Tongue (tissue), 3 donors: ENCODE measurements at places on chromosomes 4 and X. TPM values are rescaled to one million over a fixed set of nuclear protein-coding genes. Genes with fewer than 3 reads are reported as not detected.

OTC gene
- total RNA-seq, result not detected

PLK4 gene
- total RNA-seq, result 11.5 TPM

FHDC1 gene
- 9.9 TPM for total RNA-seq

LONRF3 gene
- total RNA-seq, result 9.5 TPM

PNCK gene
- total RNA-seq, result 0.92 TPM

CT45A2 gene
- total RNA-seq, result not detected

ADGRA3 gene
- 70.9 TPM for total RNA-seq

ARHGAP36 gene
- 172 TPM for total RNA-seq

ARHGAP24 gene
- total RNA-seq, result 112 TPM

MAGEA4 gene
- total RNA-seq, result not detected

OPHN1 gene
- 22.6 TPM for total RNA-seq

DNA sequence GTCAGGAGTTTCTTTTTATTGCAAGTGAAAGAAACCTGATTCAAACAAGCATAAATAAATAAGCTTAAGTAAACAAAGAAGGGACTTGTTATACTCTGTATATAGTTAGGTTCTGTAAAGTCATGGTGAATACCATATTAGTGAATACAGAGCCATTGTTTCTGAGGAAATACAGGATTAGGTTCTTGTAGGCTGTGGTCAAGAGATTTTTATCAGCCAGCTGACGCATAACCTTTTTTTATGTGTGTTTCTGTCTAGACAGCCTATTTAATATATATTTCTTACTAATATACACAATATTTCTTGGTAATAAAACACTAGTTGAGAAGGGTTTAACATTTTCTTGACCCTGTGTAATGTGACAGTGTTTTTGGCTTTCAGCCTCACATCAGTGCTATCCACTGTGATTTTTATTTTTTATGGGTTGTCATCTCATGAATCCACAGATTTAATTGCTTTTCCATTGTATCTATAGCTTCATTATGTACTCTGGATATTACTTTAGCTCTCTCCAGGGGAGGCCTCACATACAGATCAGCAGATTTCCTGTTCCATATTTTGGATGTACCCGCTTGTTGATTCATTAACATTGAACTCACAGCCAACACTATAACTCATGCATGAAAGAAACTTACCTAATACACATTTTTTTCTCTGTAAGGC is 8.0 kb downstream of the HERC3 start:
- no peak for DNase-seq

GRCh38 chr4:101171747-101172146 is 175.6 kb downstream of the PPP3CA start:
- no peak for DNase-seq

DNA sequence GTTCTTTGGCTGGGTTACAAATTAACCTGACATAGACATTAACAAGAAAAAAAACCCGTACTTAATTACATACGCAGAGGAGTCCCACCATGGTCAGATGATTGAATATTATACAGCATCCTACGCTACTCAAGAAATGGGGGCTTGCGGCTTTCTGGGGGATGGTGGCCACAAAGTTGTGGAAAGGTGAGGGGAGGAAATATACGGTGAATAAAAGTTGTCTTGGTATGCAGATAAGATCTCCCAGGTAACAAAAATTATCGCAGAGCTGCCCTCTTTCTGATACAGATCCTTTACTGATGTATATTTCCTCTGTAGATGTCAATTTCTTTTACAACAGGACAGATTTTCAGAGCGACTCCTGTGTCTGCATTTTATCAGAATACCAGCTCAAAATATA is 890 bp downstream of the DCAF16 start:
- no peak for DNase-seq

DNA sequence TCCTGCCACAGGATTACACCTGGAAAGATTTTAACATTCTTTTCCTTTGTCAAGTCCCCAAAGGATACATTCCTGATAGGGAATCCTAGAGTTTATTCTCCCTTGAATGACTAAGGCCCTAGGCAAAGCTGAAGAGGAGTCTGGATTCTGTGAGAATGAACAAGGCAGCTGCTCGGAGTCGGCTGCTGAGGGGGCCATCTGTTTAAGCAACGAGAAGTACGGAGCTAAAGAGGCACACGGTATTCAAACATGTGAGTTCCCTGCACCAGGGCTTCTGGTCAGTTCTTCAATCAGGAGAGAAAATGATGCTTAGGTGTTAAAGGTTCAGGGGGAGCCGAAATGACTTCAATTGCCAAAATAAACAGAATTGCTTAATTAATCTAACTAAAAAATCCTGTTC is 97.6 kb downstream of the MGST2 start:
- DNase-seq, result peak; percentile 74

DNA sequence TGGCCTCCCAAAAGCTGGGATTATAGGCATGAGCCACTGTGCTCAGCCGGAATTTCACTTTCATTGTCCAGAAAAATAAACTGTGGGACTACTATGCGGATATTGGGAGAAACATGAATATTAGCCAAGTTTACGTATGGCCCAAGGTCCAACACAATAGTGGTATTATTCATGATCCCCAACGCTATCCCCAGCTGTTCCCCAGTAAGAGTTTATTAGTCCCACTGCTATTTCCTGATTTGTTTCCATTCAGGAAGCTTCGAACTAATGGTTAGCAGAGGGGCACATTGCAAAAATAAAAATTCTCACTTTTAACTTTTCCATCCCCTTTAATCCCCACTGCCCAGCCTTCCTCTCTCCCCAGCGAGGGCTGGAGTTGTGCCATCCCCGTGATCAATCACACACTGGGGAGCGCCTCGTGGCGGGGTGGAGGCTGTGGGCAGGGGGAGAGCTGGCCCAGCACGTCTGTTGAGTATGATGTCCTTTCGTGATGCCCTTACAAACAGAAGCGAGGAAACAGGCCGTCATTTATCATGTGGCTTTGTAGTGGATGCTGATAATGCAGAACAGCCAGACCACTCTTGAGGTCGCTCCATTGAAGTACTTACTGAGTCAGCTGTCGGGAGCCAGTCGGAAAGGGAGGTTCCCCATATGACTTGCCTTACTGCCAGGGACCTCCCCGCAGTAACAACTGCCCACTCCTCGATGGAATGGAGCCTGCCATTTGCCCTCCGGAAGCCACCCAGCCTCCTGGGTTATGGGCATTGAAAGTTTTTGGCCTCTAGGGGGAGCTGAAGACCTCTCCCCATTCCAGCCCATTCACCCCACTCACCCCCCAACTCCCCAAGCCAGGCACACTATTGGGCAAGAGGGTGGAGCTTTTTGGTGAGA is 117.0 kb downstream of the KDR start:
- DNase-seq, result no peak

GRCh38 chrX:107551546-107551945 is 76.8 kb upstream of the PRPS1 start:
- DNase-seq, result no peak

- no peak for DNase-seq
These were observed 111.3 kb downstream of the TET2 start for GRCh38 chr4:105257817-105258495.

DNA sequence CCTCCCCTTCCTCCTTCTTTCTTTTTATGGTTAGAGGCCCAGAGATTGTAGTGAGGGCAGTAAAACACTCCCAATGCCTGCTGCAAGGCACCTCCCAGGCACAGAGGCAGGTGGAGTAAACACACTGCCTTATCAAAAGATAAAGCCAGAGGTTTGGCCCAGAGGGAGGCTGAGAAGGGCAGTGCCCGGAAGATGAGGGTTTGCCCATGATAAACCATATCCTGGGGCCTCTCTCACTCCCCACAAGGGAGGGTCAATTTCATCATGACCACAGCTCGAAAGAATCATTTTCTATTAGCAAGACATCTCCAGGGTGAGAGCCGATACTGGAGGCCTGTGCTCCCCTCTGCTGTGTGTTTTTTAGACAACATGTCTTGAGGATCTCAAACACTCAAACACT is 98.5 kb upstream of the FAM9C start:
- no peak for DNase-seq

- DNase-seq, result no peak
These were observed 65.7 kb downstream of the IL21 start for GRCh38 chr4:122555216-122555615.

DNA sequence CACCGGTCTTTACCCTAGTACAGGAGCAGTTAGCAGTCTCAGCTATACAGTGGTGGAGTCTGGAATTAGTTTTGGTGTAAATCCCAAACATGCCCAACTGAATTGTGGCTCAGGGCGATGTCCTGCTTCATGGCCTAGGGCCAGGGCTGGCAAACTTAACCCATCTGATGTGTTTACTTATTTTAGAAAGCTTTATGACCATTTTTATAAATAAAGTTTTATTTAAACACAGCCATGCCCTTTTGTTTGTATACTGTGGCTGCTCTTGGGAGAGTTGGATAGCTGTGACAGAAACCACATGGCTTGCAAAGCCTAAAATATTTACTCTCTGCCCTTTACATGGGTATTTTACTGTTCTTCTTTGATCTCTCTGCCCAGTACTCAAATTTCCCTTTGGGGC is 7.1 kb downstream of the FRMPD4 start:
- DNase-seq, result no peak

DNA sequence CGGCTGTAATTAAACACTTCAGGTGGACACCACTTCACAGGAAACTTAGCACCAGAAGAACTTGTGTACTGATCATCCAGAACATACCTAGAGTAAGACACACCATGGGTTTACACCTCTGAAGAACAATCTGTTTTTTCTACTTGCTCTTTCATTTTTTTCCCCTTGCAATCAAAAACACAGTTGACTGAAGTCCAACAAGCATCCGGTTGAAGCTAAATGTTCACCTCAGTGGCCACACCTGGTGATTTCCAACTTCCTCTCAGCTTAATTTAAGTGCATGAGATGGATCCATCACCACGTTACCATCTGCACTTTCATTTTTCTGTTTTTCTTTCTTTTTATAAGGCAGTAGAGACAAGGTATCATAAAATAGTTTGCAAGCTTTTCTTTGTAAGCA is 4.9 kb upstream of the TXK start:
- no peak for DNase-seq

DNA sequence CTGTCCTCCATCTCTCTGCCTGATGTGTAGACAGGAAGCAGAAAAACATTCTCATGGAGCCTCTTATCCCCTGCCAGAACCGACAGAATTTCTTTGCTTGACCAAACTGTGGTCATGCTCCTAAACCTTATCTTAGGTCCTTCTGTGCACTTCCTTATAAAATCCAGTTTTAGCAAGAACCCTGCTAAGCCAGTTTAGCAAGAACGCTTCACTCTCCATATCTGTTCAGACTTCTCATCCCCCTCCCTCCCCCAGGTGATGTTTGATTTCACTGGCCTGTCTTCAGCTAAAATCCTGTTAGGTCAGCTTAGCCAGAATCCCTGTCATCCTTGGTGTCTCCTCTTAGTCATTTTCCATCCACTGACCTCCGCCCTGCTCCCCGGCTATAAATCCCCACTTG is 1130.9 kb upstream of the PRKX start:
- DNase-seq, result no peak

- no peak for DNase-seq
These were observed 659.4 kb upstream of the NR3C2 start for GRCh38 chr4:149101649-149102048.

DNA sequence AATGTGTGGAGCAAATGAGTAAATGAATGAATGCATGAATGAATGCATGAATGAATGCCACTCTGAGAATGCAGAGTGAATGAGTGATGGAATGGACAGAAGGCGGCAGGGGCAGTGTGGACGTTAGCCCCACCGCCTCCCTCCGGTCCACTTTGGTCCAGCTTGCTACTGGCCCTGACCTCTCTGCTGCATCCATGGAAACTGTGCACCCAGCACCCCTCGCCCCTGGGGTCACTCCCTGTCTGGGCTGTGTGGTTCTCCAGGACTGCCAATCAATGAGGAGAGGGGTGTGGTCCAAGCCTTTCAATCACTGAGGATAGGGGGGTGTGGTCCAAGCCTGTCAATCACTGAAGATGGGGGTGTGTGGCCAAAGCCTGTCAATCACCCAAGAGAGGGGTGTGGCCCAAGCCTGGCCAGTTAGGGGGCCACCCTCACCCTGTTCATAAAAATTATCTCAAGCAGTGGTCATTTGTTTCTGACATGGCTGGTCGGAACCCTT is 39.2 kb upstream of the ASMTL start:
- DNase-seq, result no peak

- no peak for DNase-seq
These were observed 55.8 kb upstream of the SHOX start for GRCh38 chrX:574830-575229.

DNA sequence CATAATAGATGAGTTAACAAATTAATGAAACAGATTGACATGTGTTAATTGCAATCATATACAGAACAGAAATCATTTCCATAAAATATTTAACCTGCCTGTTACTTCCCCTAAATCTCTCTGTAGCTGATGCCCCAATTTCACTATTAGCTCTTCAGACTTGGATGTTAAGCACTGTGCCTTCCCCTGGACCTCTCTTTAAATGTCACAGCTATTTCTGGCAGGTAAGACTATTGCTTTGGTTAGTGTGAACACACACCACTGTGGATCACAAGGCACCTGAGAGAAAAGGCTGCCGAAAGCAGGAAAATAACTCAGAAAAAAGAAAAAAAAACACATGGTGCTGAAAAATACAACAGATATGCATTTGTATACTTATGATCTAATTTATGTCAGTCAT is 91.3 kb downstream of the SNCA start:
- DNase-seq, result no peak

DNA sequence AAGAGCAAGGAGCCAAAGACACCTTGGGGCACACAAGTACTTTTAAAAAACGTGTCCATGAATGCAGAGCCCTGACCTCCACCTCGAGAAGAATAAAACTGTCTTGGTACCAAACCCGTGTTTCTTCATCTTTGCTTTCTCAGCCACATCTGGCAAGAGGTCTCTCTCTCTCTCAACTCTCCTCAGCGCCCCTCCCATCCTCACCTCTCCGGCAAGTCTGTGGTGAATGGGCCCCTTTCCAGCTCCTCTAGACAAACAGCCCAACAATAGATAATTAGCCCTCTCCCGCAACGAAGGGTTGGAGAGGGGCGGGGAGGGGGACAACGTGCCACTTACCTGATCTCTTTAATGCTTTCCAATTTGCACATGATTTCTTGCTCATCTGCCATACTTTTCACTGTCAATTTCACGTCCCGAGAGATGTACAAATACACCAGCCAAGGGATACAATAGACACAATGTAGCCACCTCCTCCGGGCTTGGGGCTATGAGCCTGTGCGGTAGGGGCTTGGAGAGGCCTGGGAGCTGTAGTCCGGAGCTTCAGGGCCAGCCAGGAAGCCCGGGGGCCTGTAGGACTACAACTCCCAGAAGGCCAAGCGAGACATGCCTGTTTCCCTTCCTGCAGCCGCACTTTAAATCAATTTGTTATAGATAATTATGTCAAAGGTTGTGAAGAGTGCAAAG is at the start of gene ZC4H2:
ZC4H2 (minus strand) TSS at position 462 of the 684 bp plus-strand sequence; CDS start at position 389, 73 bp downstream.
- DNase-seq, result peak; percentile 88

GRCh38 chr4:43481526-43481925 is 589.0 kb downstream of the GRXCR1 start:
- no peak for DNase-seq

- DNase-seq, result no peak
These were observed 525 bp upstream of the CISD2 start for GRCh38 chr4:102868153-102868780.

DNA sequence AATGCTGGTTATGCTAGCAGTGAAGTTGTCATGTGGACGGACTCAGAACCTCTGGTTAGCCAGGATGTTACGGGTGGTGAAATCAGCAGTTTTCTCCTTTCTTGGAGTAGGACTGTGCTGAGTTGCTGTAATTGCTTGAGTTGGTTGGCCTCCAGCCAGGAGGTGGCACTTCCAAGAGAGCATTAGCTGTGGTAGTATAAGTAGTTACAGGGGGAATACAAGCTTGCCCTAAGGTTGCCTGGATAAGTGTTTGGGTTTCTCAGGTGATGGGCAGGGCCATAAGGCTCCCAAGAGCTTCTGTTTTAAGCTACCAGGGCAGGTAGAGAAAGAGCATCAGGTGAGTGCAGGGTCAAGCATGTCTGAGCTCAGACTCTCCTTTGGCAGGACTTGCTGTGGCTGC is 103.0 kb downstream of the ZNF518B start:
- DNase-seq, result peak; percentile 6

GRCh38 chr4:184007891-184008290 is 102.8 kb downstream of the STOX2 start:
- DNase-seq, result no peak
